ENCODE measurements at places on chromosomes 3 and 15.
A peak's percentile ranks its signal among the peaks of the same experiment; 100 is the strongest.

- DNase-seq: peak; percentile 99
Measured at GRCh38 chr3:12999147-13000140, 73.8 kb downstream of the IQSEC1 start.

- DNase-seq: no peak
Measured at GRCh38 chr15:45168751-45169551, 18.8 kb downstream of the SHF start.

DNA sequence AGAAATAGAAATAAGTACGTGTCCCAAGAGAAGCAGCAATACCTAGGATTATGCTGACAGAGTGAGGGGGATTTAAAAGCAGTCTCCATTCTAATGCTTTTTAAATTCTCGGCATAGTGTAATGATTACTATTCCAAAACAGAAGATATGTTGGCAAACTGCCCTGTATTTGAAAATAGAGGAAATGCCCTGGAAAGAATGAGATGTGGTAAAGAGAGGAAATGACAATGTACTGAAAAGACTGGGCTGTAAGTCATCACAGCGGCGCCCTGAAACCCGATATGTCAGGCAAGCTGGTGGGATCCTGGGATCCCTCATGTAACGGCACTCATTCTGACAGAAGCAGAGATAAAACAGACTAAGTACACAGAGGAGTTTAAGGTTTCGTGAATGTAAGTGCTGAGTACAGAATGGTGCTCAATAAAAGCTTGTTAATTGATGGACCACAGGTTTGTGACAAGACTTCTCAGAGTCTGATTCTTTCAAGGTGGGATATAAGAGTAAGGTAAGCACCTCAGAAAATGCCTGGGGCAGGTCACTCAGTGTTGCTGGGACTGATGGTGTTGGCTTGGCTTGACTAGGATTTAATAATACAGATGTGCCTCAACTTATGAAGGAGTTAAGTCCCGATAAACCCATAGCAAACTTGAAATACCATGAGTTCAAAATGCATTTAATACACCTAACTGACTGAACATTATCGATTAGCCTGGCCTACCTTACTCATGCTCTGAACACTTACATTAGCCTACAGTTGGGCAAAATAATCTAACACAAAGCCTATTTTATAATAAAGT is 91.4 kb downstream of the NFKBIZ start:
- DNase-seq: peak; percentile 88

DNA sequence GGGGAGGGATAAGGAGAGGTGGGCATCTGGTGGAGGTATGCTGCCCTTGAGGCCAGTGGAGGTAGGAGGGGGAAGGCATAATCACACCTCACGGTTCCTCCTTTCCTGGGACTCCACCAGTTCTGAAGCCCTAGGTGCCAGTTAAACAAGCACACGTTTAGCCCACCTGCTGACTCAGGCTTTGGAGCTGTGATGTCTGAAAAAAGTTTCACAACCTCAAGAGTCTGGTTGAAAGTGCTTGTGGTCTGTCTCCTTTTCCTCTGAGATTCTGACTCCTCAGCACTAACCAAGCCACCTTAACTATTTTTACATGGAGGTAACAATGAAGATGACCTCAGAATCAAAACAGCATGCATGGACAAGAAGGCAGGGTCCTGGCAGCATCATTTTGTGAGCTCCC is 23.0 kb downstream of the HPS3 start:
- DNase-seq: peak; percentile 46

DNA sequence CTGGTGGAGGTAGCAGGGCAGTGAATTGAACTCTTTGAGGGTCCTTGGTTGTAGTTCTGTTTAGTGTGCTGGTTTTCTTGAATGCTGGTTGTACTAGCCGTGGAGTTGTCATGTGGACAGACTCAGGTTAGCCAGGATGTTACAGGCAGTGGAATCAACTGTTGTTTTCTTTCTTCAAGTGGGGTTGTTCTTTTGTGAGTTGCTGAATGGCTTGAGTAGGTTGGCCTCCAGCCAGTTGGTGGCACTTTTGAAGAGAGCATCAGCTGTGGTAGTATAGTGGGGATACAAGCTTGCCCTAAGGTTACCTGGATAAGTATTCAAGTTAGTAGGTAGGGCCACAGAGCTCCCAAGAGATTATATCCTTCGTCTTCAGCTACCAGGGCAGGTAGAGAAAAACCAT is 31.8 kb upstream of the RARB start:
- no peak for DNase-seq

DNA sequence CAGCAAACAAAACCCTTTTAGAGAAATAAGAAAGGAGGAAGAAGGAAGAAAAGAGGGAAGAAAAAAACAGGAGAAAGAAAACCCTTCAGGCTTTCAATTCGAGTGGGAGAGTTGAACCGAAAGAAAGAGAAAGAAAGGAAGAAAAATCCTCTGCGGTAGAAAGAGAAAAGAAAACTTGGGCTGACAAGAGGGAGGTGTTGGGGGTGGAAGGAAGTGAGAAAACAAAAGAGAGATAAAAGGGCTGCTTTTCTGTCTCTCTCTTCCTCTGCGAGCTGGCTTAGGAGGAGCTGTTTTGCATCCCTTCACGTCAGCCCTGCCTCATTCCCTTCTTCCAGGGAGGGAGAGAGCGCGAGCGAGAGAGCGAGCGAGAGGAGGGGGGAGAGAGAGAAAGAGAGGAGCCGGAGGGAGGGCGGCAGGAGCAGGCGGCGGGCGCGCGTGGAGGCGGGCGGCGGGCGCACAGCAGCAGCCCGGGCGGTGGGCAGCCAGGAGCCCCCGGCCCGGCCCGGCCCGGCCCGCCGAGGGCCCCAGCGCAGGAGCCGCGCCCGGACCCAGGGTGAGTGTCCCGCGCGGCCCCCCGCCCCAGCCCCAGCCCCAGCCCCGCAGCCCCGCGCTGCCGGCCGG is at the start of gene ZNF710:
ZNF710 (plus strand) TSS at position 263 of the 621 bp plus-strand sequence. CDS start 65,814 bp downstream, outside the sequence.
- DNase-seq: peak; percentile 60

- no peak for DNase-seq
Measured at GRCh38 chr3:124627501-124627908, 102.7 kb upstream of the UMPS start.

DNA sequence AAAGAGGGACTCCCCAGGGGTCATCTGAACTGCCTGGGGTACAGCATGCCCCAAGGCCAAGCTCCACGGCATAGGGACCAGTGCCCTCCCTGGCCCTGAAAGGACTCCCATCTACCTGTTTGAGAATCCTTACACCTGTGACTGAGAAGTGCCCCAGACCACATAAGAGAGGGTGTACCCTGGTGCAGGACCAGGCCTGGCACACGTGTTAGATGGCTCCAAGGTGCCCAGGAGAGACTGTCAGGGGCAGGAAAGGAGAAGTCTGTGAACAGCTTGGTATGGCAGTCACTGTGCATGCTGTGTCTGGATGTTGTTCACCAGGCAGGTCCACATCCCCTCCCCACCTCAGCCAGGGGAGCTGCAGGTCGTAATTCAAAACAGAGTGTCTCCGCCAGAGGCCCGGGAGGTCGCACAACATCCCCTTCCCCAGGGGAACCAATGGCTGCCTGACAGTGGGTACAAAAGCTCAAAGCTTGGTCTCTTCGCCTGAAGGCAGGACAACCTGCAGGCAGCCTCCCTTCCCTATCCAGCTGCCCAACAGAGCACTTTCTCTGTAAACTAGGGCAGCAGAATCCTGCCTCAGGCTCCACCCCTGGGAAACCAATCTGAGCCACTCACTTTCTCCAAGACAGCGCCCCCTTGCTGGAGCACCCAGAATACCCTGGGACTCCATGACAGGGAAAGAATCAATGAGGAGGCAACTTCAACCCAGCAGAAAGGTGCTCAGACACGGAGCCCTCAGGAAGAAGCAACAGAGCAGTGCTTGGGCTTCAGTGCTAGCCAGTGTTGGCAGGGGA is 3.9 kb downstream of the NUP210 start:
- DNase-seq: no peak

- peak; percentile 15 for DNase-seq
Measured at GRCh38 chr15:80068578-80068977, 9.1 kb downstream of the ZFAND6 start.

DNA sequence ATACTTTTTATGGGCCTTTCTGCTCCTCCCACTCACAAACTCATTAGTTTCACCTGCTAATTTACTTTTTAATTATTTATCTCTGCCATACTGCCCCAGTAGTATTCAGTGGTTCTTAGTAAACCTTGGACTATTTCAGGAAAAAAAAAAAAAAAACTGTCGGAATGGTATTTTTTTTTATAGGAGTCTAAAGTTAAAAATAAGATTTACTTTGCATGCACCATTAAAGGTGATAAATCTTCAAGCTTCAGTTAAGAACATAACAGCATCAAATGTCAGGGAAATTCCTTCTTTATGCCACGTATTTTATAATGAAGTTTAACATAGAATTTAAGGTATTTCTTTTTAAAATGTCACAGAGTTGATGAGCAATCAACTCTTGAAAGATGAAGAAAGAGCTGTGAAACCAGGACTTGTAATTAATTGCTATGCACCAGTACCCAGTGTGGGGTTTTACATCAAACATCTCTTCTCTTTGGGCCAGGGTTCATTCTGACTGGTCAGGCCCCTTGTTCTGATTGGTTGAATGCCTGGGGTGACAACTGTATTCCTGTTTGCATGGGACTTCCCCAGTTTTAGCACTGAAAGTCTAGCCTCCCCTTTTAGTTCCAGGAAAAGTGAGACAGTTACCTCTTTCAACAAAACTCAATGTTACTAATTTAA is 40.3 kb upstream of the PTPRG start:
- no peak for DNase-seq

- peak; percentile 88 for DNase-seq
Measured at GRCh38 chr3:12349895-12350811, 61.3 kb downstream of the PPARG start.

- DNase-seq: no peak
Measured at GRCh38 chr3:155744010-155744625, 753 bp downstream of the PLCH1 start.

DNA sequence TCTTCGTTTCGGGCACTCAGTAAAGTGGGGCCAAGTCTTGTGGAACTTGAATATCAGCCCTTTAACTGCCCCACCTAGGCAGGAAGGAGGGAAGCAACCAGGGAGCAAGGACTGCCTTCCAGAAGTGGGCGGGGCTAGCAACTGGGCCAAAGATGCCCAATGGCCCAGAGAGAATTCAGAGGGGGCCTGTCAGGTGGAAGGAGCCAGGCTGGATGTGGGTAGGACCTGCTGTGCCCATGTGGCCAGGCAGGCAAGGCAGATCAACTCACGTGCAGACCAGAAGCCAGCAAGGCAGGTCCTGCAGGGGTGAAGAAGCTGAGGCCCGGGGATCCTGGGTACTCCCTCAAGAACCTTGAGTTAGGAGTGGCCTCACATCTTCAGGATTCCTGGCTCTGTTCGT is 5.5 kb downstream of the MAP6D1 start:
- no peak for DNase-seq

DNA sequence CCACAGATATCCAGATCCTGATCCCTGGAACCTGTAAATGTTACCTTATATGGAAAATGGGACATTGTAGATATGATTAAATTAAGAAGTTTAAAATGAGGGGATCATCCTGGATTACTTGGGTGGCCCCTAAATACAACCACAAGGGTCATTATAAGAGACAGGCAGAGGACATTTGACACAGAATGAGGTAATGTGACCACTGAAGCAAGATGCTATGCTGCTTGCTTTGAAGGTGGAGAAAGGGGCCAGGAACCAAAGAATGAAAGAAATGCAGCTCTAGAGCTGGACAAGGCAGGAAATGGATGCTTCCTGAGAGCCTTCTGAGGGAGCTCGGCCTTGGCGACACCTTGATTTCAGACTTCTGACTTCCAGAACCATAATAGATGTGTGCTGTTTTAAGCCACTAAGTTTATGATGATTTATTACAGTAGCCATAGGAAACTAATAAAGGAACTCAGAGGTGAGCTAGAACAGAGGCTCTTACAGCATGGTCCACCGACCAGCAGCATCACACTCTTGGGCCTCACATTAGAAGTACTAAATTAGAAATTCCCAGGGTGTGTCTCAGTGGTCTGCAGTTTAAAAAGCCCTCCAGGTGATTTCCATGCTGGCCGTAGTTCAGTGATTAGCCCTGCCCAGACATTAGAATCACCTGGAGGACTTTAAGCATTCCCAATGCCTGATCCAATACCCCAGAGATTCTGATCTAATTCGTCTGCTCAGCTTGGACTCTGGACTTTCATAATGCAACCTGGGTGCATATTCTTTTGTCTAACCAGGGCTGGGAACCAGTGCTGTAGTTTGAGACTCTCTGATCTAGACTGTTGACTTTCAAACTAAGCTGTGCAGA is 7.5 kb downstream of the COLQ start:
- DNase-seq: no peak

GRCh38 chr15:23877502-23878412 is 190.7 kb upstream of the NDN start:
- no peak for DNase-seq

- DNase-seq: no peak
Measured at GRCh38 chr15:80766275-80766674, 12.9 kb upstream of the CEMIP start.

DNA sequence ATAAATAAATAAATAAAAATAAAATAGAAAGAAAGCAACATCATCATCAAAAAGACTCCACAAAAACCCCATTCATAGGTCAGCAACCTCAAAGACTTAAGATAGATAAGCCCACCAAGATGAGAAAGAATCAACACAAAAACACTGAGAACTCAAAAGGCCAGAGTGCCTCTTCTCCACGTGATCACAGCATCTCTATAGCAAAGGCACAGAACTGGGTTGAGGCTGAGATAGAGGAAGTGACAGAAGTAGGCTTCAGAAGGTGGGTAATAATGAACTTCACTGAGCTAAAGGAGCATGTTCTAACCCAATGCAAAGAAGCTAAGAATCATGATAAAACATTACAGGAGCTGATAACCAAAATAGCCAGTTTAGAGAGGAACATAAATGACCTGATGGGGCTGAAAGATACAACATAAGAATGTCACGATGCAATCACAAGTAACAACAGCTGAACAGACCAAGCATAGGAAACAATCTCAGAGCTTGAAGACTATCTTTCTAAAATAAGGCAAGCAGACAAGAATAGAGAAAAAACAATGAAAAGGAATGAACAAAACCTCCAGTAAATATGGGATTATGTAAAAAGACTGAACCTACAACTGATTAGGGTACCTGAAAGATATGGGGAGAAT is 26.4 kb downstream of the GNB5 start:
- DNase-seq: peak; percentile 39

DNA sequence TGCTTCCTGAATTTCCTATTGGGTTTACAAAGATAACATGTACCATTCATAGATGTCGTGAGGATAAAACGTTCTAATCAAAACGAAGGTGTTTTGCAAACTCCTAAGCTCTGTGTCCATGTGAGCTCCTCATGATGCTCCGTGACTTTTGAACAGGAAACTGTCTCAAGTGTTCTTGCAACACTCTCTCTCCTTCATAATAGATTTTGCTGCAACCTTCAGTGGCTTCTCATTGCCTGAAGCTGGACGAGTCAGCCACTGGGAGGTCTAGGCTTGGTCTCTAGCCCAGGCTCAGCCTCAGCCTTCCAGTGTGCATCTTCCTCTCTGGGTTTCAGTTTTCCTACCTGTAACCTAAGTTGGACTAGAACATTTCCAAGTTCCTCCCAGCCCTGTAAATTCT is 18.7 kb upstream of the BCL2A1 start:
- peak; percentile 74 for DNase-seq

DNA sequence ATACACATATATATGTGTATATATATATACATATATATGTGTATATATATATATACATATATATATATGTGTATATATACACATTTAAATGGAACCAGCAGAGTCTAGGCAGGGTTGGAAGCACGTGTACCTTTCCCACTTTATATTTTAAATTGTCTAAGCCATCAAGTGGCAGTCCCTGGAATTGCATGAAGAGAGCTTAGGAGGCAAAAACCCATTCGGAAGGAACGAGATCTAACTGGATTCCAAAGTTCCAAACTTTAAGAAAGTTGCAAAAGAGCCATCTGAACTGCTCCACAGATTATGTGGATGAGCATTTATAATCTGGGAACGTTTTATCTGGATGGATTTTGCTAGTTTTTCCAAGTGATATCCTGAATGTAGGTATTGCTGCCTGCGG is 186.5 kb downstream of the FOXP1 start:
- no peak for DNase-seq
